ENCODE measurements at places on chromosomes 2 and 18.

- DNase-seq: peak; percentile 11
These were observed 1.2 kb downstream of the SAP130 start for GRCh38 chr2:128026448-128027277.

DNA sequence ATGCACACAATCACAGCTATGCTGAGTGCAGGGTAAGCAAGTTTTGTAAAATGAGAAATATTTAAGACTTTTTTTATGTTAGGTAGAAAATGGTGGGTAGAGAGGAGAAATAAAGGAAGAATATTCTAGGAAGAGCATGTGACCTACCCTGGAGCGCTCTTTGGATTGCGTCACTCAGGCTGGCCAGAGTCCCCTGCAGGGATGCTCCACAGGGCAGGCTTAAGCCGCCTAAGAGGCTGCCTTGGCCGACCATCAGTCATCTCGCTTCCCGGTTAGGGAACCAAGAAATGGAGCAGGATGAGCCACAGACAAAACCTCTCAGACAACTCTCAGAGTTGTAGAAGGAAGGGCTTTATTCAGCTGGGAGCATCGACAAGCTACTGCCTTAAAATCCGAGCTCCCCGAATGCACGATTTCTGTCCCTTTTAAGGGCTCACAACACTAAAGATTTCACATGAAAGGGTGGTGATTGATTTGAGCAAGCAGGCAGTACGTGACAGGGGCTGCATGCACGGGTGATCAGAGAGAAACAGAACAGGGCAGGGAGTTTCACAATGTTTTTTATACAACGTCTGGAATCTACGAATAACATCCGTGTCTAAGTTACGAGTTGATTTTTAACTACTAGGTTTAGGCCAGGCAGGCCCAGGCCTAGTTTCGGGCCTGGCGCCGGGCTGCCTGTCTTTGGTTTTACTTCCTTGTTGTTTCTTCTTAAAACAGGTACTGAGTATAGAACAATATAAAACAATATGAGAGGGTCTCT is 1072.0 kb downstream of the CBLN2 start:
- no peak for DNase-seq

- DNase-seq: peak; percentile 58
These were observed 28.4 kb downstream of the OTX1 start for GRCh38 chr2:63078852-63079606.

DNA sequence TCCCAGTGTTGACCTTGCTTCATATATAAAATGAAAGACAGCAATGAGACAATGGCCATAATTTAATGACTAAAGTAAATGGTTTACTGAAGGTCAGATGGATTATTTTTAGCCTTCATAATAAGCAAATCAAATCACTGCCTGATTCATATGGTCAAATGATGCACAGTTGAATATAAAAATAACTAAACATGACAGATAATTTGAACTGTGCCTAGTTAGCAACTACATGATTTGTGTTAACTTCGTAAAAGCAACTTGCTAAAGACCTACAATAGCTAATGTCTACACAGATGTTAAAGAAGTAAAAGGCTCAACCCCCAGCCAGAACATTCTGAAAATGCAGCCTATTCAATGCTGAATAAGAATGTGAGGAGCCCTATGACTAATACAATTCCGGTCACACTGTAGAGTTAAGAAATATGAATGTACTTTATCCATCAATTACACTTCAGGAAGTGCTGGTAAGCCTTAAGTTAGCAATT is 590.8 kb upstream of the CDH2 start:
- no peak for DNase-seq

DNA sequence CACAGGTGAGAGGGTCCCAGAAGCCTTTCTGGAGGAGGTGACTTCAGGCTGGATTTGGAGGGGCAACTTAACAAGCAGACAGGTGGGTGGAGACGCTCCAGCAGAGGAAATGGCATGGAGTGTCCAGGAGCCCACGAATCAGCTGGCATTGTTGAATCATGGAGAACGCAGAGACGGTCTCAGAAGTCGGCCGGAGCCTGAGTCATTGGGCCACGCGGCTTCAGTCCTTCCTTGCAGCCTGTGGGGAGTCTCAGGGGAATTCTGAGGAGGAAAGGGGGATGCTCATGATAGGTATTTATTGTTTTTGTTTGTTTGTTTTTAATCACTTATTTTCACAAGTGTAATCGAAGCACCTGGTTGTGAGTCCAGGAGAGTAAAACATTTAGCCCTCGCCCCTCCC is 184.6 kb upstream of the HDAC4 start:
- DNase-seq: no peak

GRCh38 chr2:109242210-109242653 is 113.2 kb downstream of the SH3RF3 start:
- no peak for DNase-seq

DNA sequence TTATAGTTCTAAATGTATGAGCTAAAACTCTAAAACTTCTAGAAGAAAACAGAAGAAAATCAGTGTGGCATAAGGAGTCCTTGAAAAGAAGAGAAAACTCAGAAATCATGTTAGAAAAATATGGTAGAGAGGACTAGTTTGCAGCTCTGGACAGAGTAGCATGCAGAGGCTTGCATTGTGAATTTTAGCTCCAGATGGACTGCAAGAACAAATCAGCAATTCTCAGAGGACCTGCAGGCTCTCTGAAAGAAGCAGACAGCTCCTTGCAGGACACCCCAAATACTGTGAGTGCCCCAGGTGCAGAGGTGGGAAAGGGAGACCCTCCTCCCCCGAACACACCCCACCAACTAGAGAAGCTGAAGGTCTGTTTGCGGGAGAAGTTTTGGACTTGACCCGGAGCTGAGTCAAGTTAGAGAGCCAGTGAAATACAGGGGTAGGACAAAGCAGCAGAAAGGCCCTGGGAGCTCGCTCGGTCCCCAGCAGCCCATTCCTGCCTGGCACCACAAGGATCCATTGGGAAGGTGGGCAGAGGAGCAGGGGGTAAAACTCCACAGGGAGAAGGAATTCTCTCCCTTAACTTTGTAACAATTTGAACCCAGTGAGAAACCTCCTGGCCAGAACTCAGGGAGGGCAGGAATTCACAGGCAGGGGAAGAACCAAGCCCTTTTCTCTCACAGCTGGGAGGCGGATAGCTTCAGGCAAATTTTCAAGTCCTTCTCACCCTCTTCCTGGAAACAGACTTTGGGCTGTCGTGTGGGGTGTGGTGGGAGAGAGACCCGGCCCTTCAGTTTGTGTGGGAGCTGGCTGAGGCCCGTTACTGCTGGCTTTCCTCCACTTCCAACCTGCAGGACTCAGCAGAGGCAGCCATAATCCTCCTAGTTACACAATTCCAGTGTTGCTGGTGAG is 216.2 kb upstream of the SLC35G4 start:
- DNase-seq: no peak

DNA sequence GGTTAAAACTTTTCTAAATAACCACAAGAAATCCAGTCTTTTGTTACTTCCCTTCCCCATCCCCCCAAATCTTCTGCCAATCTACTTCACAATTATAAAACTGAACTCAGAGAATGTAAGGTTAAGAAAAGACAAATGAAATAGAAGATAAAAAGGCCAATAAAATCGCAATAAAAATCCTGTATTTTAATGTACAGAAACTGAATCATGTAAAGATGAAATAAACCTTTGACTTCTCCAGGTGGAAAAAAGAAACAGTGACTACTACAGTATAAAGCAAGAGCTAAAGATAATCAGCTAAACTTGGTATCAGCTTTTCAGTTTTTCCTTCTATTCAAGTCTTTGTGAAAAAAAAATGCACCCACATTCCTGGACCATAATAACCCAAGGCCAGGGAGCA is 1.7 kb downstream of the SYT4 start:
- no peak for DNase-seq

GRCh38 chr2:29273004-29273684 is 157.9 kb downstream of the CLIP4 start:
- no peak for DNase-seq
